ENCODE measurements at places on chromosomes 7 and 10. TPM values are rescaled to one million over a fixed set of nuclear protein-coding genes. Genes with fewer than 3 reads are reported as not detected.

The CCL24 gene
- not detected for polyA plus RNA-seq

The HPSE2 gene
- polyA plus RNA-seq = 1.5 TPM

GRCh38 chr10:15300697-15301096, 70.4 kb downstream of the FAM171A1 start:
- no peak for DNase-seq

GRCh38 chr10:70937661-70938060, 49.3 kb upstream of the PCBD1 start:
- no peak for DNase-seq

DNA sequence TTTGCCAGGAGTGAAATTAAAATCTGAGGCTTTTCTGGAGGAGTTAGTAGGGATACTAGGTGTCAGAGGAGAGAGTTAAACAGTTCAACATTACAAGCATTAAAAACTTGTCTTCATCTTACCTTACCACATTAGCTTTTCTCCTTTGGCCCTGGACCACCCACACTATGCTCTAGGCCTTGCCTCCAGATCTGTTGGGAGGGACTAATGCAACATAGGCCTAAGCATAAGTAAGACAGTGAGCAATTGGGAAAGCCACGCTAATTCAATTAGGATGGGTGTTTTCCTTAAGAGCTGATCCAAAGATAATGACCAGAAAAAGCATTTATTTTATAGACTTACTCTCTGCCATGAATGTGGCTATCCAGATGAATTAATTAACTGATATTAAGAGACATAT, 158.9 kb downstream of the ELMO1 start:
- DNase-seq = no peak
